ENCODE measurements at places on chromosomes 2 and 18. TPM values are rescaled to one million over a fixed set of nuclear protein-coding genes. Genes with fewer than 3 reads are reported as not detected.

ADCYAP1 gene
- not detected for total RNA-seq

CRYBA2 gene
- total RNA-seq: not detected

SLC9A2 gene
- total RNA-seq: not detected

LRP1B gene
- 0.10 TPM for total RNA-seq

STAT4 gene
- 124 TPM for total RNA-seq

MAPK4 gene
- total RNA-seq: not detected

ADRA2B gene
- total RNA-seq: 0.76 TPM

BOLL gene
- total RNA-seq: not detected

OTOS gene
- not detected for total RNA-seq

ZNF396 gene
- 8.2 TPM for total RNA-seq

CNDP1 gene
- total RNA-seq: not detected

RETSAT gene
- 19.5 TPM for total RNA-seq

ASB3 gene
- 43.2 TPM for total RNA-seq

HNMT gene
- total RNA-seq: 1.1 TPM

TEX44 gene
- total RNA-seq: not detected

LINC00305 gene
- total RNA-seq: not detected

LBH gene
- total RNA-seq: 140 TPM

HRH4 gene
- total RNA-seq: 3.7 TPM

RFX8 gene
- total RNA-seq: not detected

EIF5B gene
- total RNA-seq: 39.8 TPM

GNLY gene
- total RNA-seq: 108 TPM

MYO7B gene
- total RNA-seq: 1.3 TPM

GCKR gene
- not detected for total RNA-seq

PTPN2 gene
- 82.2 TPM for total RNA-seq

UGT1A10 gene
- not detected for total RNA-seq

LHCGR gene
- total RNA-seq: not detected

FBLN7 gene
- 12.8 TPM for total RNA-seq

RNU2-63P gene
- total RNA-seq: not detected

HOXD13 gene
- not detected for total RNA-seq

GKN2 gene
- total RNA-seq: not detected

NPHP1 gene
- total RNA-seq: 0.43 TPM

SERPINB2 gene
- 8.5 TPM for total RNA-seq

MARCO gene
- 0.48 TPM for total RNA-seq

BUB1 gene
- total RNA-seq: 2.3 TPM

HMSD gene
- total RNA-seq: not detected

UGT1A8 gene
- total RNA-seq: not detected

SLC30A3 gene
- total RNA-seq: not detected

BBS5 gene
- total RNA-seq: 2.6 TPM

ZNF892 gene
- total RNA-seq: 2.6 TPM

ANTXR1 gene
- total RNA-seq: not detected

RBM44 gene
- 0.67 TPM for total RNA-seq

TEKT4 gene
- not detected for total RNA-seq

ASB1 gene
- total RNA-seq: 33.1 TPM

BMP10 gene
- total RNA-seq: not detected

FAM98A gene
- 22.7 TPM for total RNA-seq

CKAP2L gene
- total RNA-seq: not detected

AQP12B gene
- not detected for total RNA-seq

LIMS4 gene
- 0.96 TPM for total RNA-seq

RAPGEF4 gene
- 0.39 TPM for total RNA-seq

MROH2A gene
- total RNA-seq: not detected

GORASP2 gene
- total RNA-seq: 81.3 TPM

CFC1 gene
- total RNA-seq: not detected

NMUR1 gene
- 1.4 TPM for total RNA-seq

Data from naive thymus-derived CD4-positive, alpha-beta T cell (primary cell).